Lower lobe of right lung (tissue), 2 donors: ENCODE measurements at places on chromosomes 5 and 9. TPM values are rescaled to one million over a fixed set of nuclear protein-coding genes. Genes with fewer than 3 reads are reported as not detected.

- H3K27me3 ChIP-seq = no peaks in the 10 kb centered on the region
- no peak overlapping the region for H3K4me3 ChIP-seq
- no peak for DNase-seq
- H3K27ac ChIP-seq = no peak overlapping the region
- H3K4me1 ChIP-seq = peaks cover 14% of the 10 kb centered on the region
- H3K36me3 ChIP-seq = no peaks in the 10 kb centered on the region
Measured at GRCh38 chr9:88258024-88258423, 119.7 kb upstream of the SPATA31C2 start.

DNA sequence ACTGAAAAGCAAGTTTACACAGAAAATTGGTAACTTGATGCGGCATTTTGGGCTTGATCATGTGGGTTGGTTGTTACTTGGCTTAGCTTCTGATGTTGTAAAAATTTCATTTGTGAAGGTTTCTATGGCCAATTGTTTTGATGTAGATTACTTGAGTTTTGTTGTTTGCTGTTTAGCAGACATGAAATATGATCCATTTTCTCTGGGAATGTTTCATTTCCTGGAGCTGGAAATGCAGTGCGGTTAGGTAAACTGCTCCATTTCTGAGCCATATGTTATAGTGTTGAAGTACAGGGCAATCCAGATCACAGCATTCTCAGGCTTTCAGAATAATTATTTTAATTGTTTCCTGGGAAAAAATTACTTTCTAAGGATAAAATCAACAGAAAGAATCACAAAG is 396.9 kb downstream of the ENC1 start:
- no peaks in the 10 kb centered on the region for H3K27me3 ChIP-seq
- H3K4me3 ChIP-seq = no peak overlapping the region
- no peak overlapping the region for H3K27ac ChIP-seq

The AUH gene
- total RNA-seq = 17.3 TPM

The TEK gene
- 56.3 TPM for total RNA-seq

The OR1Q1 gene
- total RNA-seq = not detected

- DNase-seq = no peak
- no peaks in the 10 kb centered on the region for H3K4me1 ChIP-seq
- no peaks in the 10 kb centered on the region for H3K27me3 ChIP-seq
- no peaks in the 10 kb centered on the region for H3K36me3 ChIP-seq
- H3K27ac ChIP-seq = no peak overlapping the region
Measured at GRCh38 chr9:75788006-75788634, 102.4 kb upstream of the PCSK5 start.

DNA sequence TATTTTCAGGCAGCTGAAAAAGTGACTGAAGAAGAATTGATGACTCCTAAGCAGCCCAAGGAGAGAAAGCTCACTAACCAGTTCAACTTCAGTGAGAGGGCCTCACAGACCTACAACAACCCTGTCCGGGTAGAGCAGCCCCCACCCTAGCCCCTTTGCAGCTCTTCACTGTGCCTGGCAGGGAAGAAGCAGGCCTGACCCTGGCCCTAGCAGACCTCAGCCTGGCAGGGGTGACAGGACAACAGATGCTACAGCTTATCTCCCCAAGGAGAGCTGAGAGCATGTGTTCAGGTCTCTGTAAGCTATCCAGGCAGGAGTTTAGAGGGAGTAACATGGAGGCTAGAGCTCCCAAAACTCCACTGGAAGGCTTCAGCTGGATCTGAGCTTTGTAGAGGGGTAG is 31.8 kb downstream of the DNAI1 start:
- no peaks in the 10 kb centered on the region for H3K4me1 ChIP-seq
- no peak for DNase-seq
- no peaks in the 10 kb centered on the region for H3K36me3 ChIP-seq
- H3K4me3 ChIP-seq = no peak overlapping the region

The PCSK5 gene
- total RNA-seq = 18.1 TPM

- no peaks in the 10 kb centered on the region for H3K36me3 ChIP-seq
- DNase-seq = no peak
- H3K27ac ChIP-seq = no peak overlapping the region
Measured at GRCh38 chr5:175824676-175825075, 46.7 kb upstream of the CPLX2 start.
